Aorta (tissue), 5 donors: ENCODE measurements at places on chromosomes 16 and 17. TPM values are rescaled to one million over a fixed set of nuclear protein-coding genes. Genes with fewer than 3 reads are reported as not detected.

- no peak for DNase-seq
- H3K27ac ChIP-seq, result no peak overlapping the region
- no peaks in the 10 kb centered on the region for H3K36me3 ChIP-seq
Observed at GRCh38 chr16:52805559-52806168, 247.0 kb downstream of the CHD9NB start.

DNA sequence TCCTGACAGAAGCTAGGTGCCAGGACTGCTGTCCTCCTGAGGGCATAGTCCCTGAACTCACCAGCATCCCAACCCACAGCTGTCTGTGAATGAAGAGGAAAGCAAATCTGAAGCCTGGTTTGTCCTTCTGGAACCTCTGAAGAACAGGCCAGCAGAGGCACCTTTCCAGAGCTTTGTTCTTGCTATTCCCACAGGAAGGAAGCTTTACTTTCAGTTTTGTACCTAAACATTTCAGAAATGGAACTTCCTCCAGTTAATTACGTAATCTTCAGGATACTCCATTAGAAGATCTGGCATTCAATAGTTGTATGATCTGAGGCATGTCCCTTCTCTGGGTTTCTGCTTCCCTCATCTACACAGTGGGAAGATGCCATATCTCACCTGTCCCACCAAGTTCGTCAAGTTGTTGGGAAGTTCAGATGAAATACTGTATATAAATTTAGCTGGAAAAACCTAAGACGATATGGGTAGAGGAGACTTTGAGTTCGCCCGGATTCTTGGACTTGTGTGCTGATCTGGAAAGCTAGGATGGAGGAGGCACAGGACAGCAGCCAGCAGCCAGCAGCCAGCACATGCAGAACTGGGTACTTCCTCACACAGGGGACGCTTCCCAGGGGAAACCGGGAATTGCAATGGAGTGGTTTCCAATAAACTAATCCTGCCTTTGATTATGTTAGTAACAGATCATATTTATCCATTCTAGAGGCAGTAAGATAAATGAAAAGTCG, 22.4 kb downstream of the NXPH3 start:
- no peaks in the 10 kb centered on the region for H3K27me3 ChIP-seq
- peaks cover 6% of the 10 kb centered on the region for H3K36me3 ChIP-seq
- DNase-seq, result no peak
- H3K4me3 ChIP-seq, result no peak overlapping the region
- peak overlapping the region; percentile 41 for H3K27ac ChIP-seq
- H3K4me1 ChIP-seq, result no peaks in the 10 kb centered on the region

DNA sequence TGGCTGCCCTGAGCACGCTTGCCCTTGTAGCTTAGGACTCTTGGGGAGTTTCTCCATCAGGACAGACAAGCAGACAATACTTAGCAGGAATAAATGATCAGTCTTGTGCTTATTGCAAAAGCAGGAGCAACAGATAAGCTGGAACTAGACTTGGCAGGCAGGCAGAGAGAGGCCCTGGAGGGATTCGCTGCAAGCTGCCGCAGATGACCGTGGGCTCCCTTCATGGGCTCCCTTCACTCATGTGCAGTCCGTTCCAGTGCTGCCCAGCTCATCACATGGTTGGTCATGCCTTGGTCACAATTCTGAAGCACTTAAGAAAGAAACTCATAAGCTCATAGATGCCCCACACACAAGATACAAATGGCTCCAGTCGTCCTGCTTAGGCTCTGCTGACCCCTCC, 2.4 kb upstream of the SLC5A10 start:
- H3K27ac ChIP-seq, result no peak overlapping the region
- H3K36me3 ChIP-seq, result no peaks in the 10 kb centered on the region
- H3K4me1 ChIP-seq, result no peaks in the 10 kb centered on the region
- DNase-seq, result peak; percentile 58

- H3K36me3 ChIP-seq, result no peaks in the 10 kb centered on the region
- H3K4me1 ChIP-seq, result no peaks in the 10 kb centered on the region
- no peak overlapping the region for H3K4me3 ChIP-seq
- H3K27me3 ChIP-seq, result no peaks in the 10 kb centered on the region
Observed at GRCh38 chr17:75400326-75400939, 5.0 kb downstream of the GRB2 start.

DNA sequence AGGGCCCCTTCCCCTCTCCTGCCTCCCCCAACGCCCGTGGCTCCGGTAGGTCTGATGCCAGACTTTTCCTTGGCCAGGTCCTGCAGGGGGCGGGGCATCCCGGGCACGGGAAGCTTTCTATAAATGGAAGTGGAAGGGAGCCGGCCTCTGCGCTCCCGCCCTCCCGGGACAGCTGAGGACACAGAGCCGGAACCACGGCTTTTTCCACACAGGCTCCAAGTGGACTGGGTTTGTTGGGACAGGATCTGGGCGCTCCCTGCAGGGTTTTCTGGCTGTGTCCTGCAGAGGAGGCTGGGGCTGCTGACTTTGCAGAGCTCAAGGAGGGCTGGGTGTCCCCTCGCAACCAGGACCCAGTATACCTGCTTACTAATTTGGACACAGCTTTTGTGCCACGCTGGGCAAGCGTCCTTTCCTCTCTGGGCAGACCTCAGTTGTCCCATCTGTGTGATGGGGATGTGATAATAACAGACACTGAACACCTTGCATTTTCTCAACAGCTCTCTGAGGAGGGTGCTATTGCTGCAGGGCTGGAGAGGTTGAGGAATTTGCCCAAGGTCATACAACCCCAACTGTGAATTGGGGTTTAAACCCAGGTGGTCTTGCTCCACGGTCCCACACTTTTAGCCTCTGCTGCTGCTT, 1.8 kb downstream of the TNS4 start:
- H3K4me3 ChIP-seq, result no peak overlapping the region
- peak; percentile 91 for DNase-seq
- no peak overlapping the region for H3K27ac ChIP-seq

Gene C16orf54
- total RNA-seq, result 2.6 TPM
